Esophagus squamous epithelium (tissue), 5 donors: ENCODE measurements at places on chromosomes 3 and 15.

DNA sequence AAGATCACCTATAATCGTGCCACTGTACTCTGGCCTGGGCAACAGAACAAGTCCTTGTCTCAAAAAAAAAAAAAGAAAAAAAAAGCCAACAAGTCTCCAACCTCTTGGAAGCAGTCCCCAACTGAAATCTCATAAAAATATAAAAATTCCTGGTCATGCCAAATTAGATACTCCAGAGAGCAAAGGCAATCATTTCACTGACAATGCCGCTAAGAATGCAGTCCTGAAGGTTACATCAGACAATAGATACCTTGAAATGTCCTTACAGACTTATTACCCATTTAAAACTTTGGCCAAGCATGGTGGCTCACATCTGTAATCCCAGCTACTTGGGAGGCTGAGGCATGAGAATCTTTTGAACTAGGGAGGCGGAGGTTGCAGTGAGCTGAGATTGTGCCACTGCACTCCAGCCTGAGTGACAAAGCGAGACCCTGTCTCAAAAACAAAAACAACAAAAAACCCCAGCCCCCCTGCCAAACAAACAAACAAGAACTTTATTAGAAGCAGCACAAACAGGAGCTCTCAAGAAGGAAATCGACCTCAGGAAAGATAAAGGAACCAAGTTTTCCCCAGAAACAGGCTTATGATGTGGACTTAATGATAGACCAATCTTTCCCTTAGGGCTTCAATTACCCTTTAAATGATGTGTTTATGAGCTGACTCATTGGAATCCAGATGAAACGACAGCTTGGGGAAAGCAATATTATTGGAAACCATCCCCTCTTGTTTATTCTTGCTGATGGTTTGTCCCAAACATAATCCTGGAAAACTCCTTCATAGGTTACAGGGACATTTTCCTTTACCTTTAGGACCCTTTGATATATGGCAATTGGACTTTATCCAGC, 53.1 kb upstream of the XCR1 start:
- DNase-seq = no peak

GRCh38 chr3:115022835-115023398, 124.2 kb downstream of the ZBTB20 start:
- DNase-seq = no peak

DNA sequence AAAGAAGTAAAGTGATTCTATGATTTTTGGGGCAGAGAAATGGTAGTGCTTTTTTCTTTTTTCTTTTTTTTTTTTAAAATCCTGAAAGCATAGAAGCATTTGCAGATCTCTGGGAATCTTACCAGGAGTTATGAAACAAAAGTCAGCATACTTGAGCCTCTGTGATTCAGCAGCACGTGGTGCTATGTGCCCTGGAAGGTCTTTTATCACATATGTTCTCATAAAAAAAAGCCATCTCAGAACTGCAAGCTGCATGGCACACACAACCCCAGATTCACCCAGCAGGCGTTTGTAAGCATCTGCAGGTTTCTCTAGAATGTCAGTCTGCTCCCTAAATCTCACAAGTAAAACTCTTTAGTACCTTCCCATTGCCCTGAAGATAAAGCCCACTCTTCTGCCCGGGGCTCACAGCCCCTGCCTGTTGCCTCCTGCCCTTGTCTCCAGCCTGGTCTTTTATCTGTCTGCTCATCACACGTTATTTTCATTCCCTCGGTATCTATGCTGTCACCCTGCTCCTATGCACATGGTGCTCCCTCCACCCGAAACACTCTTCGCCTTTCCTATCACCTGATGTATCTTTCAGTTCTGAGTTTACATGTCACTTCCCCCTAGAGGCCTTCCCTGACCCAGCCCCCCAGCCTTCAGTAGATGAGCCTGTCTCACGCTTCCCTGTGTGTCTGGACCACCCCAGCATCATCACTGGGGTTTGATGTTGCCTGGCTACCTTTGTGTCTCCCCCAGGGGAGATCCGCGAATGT, 72.4 kb downstream of the CHDH start:
- no peak for DNase-seq

- DNase-seq = no peak
Measured at GRCh38 chr3:44906997-44907396, 32.6 kb downstream of the TGM4 start.

- no peak for DNase-seq
Measured at GRCh38 chr15:66644869-66645268, 57.2 kb upstream of the SMAD6 start.

GRCh38 chr3:100129941-100130340, 15.6 kb upstream of the FILIP1L start:
- DNase-seq = no peak

- DNase-seq = no peak
Measured at GRCh38 chr3:182971637-182972036, 8.7 kb downstream of the DCUN1D1 start.

DNA sequence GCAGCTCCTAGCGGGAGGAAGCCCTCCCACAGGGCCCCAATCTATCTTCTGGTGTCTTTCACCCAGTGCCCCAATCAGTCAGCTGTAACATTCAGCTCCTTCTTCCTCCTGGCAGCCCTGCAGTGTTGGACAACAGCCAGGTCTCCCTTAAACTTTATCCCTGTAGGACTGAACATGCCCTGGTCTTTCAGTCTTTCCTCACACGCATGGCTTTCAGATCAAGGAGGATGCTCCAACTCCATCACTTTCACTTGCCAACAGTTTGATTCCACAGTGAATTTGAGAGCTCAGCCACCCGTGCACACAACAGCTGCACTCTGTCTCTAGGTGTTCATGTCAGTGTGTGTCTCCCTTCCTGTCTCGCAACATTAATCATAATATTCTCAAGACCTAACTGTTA, 28.5 kb upstream of the LRRC34 start:
- no peak for DNase-seq

GRCh38 chr3:42117175-42118008, 26.2 kb downstream of the TRAK1 start:
- DNase-seq = no peak
